ENCODE measurements at places on chromosomes 4 and X.

DNA sequence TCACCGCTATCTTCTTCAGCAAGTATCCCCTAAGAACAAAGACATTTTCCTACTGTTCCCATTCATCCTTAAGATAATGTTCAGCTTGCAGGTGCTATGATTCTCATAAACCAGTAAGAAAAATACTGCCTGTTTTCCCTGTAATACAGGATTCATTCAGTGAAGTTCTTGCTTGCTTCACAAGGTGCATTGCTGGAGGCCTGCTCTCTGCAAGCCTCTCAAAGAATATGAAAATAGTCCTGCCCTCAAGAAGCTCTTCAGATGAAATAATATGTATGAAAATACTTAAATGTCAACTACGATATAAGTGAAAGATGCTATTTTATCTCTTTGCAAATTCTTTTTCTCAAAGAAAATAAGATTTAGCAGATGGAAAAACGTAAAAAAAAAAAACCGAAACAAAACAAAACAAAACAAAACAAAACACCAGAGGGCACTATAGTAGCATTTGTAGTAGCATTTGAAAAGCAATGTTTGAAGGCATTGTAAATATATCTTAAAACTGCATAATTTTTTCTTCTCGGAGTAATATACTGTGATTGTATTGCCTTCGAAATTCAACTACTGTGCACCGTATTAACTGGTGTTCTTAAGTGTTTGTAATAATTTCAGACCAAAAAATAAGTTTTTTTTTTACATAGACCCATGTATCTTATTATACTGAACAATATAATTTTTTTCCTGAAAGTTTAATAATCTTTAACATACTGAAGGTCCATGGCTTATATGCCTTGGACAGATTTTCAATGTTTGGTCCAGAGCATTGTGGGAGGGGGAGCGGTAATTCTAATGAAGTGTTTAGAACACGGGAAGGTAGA lies 26.0 kb downstream of the ADH4 start:
- DNase-seq, result peak; percentile 21

- DNase-seq, result peak; percentile 91
Observed at GRCh38 chr4:125314676-125315575, at the start of gene FAT4. Gene FAT4, plus strand, starts transcription at chr4:125314955. Its CDS starts 1,457 bp downstream, at chr4:125316412.

GRCh38 chr4:188660796-188661195 lies 521.6 kb downstream of the TRIML1 start:
- DNase-seq, result peak; percentile 83

DNA sequence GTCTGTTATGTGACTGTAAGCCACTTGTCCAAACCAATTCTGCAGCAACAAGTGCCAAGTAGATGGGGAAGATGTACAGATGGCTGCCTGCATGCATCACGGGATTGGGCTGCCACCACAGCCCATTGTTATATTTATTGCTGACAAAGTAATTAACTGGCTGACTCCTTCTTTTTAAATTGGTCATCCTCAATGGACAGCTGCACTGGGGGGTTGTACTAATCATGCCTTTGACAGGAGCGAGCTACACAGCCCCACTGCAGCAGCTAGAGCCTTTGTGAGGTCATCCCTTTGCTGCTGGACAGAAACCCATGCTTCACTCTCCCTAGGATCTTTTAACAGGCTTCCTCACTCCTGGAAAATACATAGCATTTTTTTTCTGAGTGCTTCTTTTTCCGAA lies 146.7 kb upstream of the CXXC4 start:
- DNase-seq, result no peak

DNA sequence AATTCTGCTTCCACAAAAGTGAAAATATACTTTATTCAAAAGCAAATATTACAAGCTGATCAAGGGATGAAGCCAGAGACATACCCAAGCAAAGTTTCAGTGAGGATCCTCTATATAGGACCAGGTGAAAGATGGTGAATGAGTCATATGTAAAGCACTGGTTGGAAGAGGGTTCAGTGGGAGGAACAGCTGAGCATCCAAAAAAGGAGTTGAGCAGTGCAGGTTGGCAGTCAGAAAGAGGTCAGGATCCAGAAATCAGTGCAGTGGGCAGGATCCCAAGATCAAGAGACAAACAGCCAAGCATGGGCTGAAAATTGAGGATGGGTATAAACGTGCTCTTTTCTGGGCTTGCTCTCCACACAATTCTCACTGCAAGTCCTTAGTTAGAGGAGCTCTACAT lies 30.3 kb downstream of the OTC start:
- no peak for DNase-seq

- no peak for DNase-seq
Observed at GRCh38 chr4:145954924-145955339, 16.3 kb upstream of the ZNF827 start.

- DNase-seq, result no peak
Observed at GRCh38 chr4:80740375-80740774, 290.1 kb upstream of the BMP3 start.

GRCh38 chrX:15438332-15438731 lies 54.1 kb upstream of the VEGFD start:
- DNase-seq, result no peak

GRCh38 chrX:2410279-2411020 lies 90.3 kb downstream of the DHRSX start:
- no peak for DNase-seq

GRCh38 chrX:6203462-6204215 lies 25.0 kb downstream of the NLGN4X start:
- no peak for DNase-seq

- DNase-seq, result no peak
Observed at GRCh38 chrX:110383414-110383813, 24.8 kb downstream of the RTL9 start.

GRCh38 chr4:110124711-110125110 lies 73.7 kb downstream of the ELOVL6 start:
- DNase-seq, result peak; percentile 29

GRCh38 chrX:122270809-122271494 lies 913.1 kb upstream of the GRIA3 start:
- DNase-seq, result no peak

GRCh38 chrX:49767236-49767635 lies 61.9 kb upstream of the PAGE4 start:
- DNase-seq, result no peak

DNA sequence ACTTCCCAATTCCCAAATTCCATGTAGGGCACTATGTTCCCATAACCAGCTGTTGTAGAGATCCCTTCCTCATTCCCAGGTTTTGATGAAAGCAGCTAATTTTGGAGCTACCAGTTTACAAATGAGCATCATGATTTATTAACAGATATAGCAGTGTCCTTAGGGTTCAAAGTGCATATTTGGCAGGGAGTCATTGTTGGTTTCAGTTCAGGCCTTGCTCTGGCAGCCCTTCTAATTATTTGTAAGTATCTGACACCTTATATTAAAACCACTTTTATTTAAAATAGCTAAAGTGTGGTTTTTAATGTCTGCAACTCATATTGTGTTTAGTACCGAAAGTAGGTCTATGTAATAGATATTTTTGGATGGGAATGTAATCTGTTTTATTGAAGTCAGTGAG lies 518.5 kb downstream of the TLL1 start:
- DNase-seq, result no peak

DNA sequence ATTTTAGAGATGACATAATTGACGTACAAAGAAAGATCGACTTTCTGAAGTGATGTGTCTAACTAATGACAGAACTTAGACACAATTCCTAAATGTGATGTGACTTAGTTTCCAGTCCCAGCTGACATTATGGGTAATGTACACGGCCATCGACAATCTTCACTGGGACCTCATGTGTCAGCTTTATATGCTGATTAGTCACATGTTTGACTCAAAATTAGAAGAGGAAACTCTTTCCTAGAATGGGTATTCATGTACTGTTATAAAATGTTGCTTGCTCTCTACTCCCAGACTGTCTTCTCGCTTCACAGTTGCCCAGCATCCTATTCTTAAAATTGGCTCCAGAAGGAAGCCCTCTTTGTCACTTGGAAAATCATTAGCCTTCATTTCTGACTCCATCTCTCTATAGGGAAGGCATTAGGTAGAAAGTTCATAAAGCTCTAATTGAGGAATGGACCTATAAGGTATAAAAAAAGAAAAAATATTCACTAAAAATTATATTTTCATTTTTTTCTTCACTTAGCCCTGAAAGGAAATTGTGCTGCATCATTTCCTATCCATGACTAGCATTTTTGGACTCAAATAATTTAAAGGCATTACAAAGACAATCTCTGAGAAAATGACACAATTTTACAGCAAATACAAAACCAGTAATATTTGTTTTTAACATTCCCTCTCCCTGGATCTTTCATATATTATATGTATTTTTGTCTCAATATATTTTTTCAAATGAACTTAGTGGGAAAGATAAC lies 554.6 kb downstream of the INPP4B start:
- no peak for DNase-seq

DNA sequence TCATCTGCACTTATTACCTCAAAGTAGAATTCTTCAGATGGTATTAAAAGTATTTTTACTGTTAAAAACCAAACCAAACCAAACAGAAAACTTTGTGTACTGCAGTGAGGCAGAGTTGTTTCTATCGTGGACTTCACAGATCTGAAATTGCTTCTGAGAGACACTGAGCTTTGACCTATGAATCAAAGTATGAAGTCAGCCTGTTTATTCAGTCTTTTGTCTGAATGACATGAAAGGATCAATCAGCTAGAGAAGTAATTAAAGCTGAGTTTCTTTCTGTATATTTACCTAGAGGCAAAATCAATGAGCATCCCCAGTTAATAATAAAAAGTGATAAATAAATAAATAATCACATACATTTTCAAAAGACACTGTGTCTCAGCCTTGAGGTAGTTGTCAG lies 2121.0 kb downstream of the PCDH7 start:
- DNase-seq, result no peak

GRCh38 chr4:33086331-33086925 lies 2366.3 kb downstream of the PCDH7 start:
- no peak for DNase-seq

DNA sequence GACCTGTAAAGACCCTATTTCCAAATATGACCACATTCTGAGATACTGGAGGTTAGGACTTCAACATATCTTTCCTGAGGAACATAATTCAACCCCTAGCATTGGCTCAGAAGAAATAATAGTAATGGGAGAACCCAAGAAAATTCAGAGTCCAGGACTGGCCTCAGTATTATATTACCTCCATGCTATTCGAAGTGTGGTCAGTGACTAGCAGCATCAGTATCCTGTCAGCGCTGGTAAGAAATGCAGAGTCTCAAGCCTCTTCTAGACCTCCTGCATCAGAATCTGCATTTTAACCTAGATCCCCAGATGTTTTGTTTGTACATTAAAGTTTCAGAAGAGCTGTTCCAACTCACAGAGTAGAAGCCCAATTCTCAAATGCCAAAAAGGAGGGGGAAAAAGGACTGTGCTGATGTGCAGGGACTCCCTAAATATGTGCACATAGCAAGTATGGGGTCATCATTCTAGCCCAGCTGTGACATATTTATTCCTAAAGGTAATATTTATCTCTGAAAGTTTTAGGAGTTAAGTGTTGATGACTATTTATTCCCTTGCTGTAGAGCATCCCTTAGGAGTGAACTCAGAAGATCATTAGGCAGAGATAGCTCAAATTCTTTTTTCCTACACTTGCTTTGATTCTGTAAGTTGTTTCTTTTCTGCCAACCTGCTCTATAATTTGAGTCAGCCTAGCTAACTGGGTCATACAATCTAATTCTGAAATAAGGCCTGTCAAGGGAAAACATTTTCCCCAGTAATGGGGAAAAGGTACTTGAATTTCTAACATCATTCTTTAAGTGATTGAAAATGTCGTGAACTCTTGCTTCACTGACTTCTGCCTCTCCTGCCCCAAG lies 361.9 kb downstream of the ARHGAP24 start:
- DNase-seq, result no peak

DNA sequence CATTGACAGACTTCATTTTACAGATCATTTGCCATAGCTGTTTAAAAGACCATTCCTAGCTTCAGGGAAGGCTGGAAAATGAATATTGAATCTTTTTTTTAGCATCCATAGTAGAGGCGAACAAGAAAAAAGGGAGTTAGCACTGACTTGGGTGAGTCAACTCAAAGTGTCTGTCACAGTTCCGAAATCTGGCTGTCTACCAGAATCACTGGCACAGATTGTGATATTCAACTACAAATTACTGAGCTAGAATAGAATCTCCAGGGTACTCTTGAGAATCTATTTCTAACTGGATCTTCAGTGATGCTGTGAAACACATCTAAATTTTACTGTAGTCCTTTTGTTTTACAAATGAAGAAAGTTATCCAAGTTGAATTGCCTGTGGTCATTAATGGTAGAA lies 31.5 kb downstream of the SEC24B start:
- peak; percentile 61 for DNase-seq

DNA sequence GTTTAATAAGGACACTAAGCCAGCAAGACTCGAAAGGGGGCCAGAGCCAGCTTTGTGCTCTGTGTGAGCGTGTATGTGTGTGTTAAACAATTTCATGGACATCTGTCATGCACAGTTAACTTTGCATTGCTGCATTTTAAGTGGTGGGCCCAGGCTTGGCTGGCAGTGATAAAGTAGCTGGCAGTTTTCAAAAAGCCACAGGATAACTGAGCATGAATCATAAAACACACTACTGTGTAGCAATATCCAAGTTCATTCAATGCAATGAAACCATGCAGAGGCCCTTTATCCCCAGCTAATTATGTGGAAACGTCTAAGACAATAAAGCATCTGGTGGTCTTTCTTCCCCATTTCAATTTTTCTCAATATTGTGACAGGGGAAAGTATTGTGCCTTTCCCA lies 132.9 kb downstream of the NKX6-1 start:
- no peak for DNase-seq

DNA sequence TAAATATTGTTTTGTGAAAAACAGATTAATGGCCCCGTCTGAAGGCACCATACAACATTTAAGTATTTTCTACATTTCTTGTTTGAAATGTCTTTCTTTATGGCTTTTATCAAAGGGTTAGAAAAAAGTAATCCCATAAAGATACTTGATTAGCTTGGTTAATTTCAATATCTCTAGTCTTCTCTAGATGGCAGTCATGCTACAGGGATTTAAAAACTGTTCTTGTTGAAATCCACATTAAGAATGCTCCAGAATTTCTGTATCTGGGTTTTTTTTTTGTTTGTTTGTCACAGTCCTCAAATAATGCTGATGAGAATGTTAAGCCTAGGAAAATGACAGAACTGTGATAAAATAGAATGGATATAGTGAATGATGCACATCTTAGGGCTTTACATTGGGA lies 109.0 kb upstream of the AADAT start:
- peak; percentile 24 for DNase-seq

GRCh38 chrX:131830400-131831184 lies 192.5 kb upstream of the STK26 start:
- DNase-seq, result peak; percentile 91

- DNase-seq, result peak; percentile 77
Observed at GRCh38 chr4:78951862-78952472, 12.7 kb upstream of the PAQR3 start.

DNA sequence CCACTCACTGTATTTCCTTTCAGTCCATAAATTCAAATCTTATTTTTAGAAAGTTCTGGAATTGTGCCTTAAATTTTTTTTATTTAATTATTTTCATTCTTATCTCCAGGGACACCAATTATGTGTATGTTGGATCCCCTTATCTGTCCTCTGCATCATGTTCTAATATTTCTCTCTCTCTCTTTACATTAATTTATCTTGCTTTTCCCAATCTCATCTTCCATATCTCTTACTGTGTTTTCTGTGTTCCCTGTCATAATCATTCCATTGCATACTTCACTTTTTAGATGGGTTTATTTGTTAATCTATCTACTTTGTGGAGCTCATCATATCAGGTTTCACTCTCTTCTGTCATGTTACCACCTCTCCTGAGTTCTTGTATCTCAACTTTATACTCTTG lies 37.4 kb downstream of the PPP2R2C start:
- DNase-seq, result no peak

Data from pons (tissue), 1 donor.